Thyroid gland (tissue), 4 donors: ENCODE measurements at places on chromosomes 11 and 22. TPM values are rescaled to one million over a fixed set of nuclear protein-coding genes. Genes with fewer than 3 reads are reported as not detected.

AIFM3 gene
- 2.0 TPM for total RNA-seq

IFITM10 gene
- not detected for total RNA-seq

BLID gene
- 7.1 TPM for total RNA-seq

OR5AS1 gene
- total RNA-seq = not detected

SNX32 gene
- total RNA-seq = not detected

CD3G gene
- total RNA-seq = 4.3 TPM

OR6A2 gene
- 0.27 TPM for total RNA-seq

NAALAD2 gene
- 4.3 TPM for total RNA-seq

THYN1 gene
- total RNA-seq = 50.8 TPM

MMP12 gene
- total RNA-seq = not detected

NNMT gene
- 152 TPM for total RNA-seq

CCDC89 gene
- 0.40 TPM for total RNA-seq

TRIM6 gene
- 7.1 TPM for total RNA-seq

POLR2F gene
- 60.5 TPM for total RNA-seq

SLC17A6 gene
- not detected for total RNA-seq

TMPRSS5 gene
- total RNA-seq = 0.45 TPM

OR4X1 gene
- total RNA-seq = not detected

ESAM gene
- 282 TPM for total RNA-seq

ZNF280A gene
- total RNA-seq = not detected

MEI1 gene
- 2.3 TPM for total RNA-seq

NTM gene
- 0.78 TPM for total RNA-seq

OR2AG2 gene
- 0.11 TPM for total RNA-seq

PAMR1 gene
- 3.6 TPM for total RNA-seq

LDHAL6A gene
- total RNA-seq = not detected

WNT7B gene
- total RNA-seq = 2.5 TPM
